ENCODE measurements at places on chromosomes 5 and 9. TPM values are rescaled to one million over a fixed set of nuclear protein-coding genes. Genes with fewer than 3 reads are reported as not detected.

GRCh38 chr5:151257731-151258181, 4.8 kb downstream of the GM2A start:
- no peak for DNase-seq

DNA sequence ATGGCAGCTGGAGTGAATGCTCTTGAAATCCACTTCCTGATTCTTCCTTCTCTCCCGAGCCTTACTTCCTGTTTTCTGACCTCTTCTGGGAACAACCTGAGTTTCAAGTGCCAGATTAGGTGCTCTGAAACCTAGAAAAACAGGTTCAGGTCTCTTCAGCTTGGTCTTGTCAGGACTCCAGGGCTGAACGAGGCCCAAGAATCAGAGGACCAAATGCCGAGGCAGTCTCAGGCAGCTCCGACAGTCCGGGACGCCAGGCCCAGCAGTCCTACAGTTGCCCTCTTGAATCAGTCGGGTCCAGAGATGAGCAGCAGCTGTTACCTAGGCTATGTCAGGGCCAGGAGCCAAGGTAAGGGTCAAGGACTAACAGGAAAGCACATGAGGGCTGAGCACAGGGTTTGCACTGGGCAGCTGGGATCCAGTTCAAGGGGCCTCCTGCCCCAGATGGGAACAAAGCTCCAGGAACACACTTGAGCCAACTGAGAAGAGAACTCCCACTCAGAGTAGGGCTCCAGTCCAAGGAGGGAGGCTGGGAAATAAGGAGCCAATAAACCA, 38.3 kb upstream of the ADRA1B start:
- DNase-seq, result peak; percentile 80

DNA sequence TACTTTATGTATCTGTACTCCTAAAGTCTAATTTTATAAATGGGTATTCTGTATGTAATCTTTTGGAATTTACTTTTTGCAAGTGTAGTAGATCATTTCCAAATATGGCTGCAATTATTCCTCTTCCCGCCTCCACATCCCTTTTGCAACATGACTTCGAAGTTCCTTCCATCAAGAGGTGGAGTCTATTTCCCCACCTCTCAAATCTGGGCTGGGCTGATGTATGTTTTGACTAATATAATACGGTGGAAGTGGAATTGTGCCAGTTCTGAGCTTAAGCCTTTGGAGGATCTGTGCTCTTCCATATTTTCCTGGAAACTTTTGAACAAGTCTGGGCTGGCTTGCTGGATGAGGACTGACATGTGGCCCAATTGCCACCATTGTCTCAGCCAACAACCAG, 155.9 kb downstream of the FGF18 start:
- no peak for DNase-seq

DNA sequence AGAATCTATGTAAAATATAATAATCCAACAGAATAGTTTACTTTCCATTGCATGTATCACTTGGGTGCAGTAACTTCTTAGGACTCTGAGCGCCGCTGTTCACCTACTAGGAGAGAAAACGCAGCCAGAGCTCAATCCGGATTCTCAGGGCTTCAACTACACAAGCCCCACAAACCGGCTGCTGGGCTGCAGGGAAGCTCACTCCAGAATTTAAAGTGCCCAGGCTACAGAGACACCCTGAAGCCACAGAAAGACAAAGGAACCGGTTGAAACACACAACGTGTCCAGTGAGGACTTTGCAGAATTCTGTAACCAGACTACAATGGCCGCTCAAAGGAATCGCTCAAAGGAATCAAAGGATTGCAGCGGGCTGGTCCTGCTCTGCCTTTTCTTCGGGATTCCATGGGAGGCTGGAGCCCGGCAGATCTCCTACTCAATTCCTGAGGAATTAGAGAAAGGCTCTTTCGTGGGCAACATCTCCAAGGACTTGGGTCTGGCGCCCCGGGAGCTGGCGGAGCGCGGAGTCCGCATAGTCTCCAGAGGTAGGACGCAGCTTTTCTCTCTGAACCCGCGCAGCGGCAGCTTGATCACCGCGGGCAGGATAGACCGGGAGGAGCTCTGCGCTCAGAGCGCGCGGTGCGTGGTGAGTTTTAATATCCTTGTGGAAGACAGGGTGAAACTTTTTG, at the start of gene PCDHGA10:
TSS of gene PCDHGA10 (plus strand) at position 134 of the 686 bp plus-strand sequence. CDS start at position 323, 189 bp downstream.
- peak; percentile 66 for DNase-seq

GRCh38 chr5:87136096-87136495, 131.6 kb upstream of the RASA1 start:
- DNase-seq, result peak; percentile 26

DNA sequence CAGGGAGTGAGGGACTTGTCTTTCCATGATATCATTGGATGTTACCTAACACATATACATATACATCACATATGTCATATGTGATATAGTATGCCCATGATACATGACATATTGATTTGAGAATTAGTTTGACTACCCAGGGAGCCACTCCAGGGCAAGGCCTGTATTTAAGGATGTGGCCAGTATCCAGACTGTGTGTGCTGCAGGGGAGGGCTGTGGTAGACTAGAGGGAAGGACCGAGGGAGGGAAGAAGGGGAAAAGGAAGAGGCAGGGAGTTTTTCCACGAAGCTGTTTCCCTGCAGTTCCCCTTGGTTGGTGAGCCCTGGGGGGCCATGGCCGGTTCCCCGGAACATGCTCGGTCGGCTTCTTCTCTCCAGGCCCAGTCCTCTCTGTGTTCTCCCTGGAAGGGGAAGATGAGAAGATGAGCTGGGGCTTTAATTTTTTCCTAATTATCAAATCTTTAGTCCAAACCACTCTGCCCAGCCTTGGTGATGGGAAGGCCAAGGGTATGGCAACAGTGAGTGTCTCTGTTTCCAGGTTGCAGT, 48.7 kb downstream of the NSUN2 start:
- no peak for DNase-seq

- no peak for DNase-seq
Measured at GRCh38 chr9:111992523-111992922, 95.9 kb downstream of the UGCG start.

DNA sequence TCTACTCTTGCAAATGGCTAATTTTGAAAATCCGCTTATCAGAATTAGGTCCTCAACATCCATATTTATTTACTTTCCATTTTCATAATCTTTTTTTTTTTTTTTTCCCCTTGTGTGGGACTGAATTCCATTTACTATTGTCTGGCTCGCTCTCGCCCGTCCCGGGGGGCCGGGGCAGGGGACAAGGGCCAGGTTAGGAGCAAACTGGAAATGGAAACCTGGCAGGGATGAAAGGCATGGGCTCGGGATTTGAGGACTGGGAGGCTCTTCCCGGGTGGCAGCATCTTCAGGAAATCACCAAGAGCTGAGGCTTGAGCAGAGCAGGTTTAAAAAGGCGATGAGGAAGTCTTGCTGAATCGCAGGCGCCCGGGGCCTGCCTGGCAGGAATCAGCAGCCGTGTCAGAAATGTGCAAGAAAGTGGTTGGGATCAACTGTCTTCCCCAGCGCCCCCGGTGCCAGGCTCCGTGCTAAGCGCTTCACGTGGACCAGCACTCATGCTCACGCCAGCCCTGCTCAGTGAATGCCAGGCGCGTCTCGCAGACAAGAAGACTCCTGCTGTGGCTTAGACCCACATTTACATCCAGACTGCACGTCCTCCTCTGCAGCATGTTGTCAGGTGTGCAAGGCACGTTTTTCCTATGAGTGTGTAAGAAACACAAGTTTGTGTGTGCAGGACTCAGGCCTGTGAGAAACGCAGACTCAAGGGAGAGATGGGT, 66.3 kb upstream of the UNC5A start:
- no peak for DNase-seq

- peak; percentile 73 for DNase-seq
Measured at GRCh38 chr5:159525117-159525516, 194.8 kb upstream of the IL12B start.

- peak; percentile 57 for DNase-seq
Measured at GRCh38 chr5:139872851-139873794, 77.5 kb downstream of the PSD2 start.

DNA sequence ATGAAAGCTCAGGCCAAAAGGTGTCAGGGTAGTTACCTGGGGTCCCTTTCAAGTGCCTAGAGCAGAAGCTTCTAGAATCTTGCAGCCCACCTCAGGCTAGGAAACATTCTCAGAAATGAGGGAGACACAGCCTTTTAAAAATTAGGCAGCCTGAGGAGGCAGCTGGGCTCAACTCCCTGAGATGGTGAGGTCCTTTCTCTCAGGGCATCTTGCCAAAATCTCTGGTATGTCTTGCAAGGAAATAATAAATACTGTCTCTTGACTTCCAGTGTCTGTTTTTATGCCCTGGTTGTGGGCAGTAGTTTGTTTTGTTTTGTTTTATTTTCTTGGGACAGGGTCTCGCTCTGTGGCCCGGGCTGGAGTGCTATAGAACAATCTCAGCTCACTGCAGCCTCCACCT, 100.9 kb upstream of the APC start:
- DNase-seq, result no peak

GRCh38 chr9:16825971-16826625, 44.4 kb downstream of the BNC2 start:
- DNase-seq, result peak; percentile 76

The SLC36A3 gene
- not detected for total RNA-seq

The ARHGEF28 gene
- 13.0 TPM for total RNA-seq

The GOLGA2 gene
- 100 TPM for total RNA-seq

The ATOSB gene
- 31.9 TPM for total RNA-seq

The MPDZ gene
- total RNA-seq, result 22.5 TPM

The SHLD3 gene
- total RNA-seq, result 4.6 TPM

The PCDHB3 gene
- total RNA-seq, result 7.8 TPM

All from lung (tissue), 17 donors.